IMR-90 (cell line): ENCODE measurements at places on chromosomes 4 and X. TPM values are rescaled to one million over a fixed set of nuclear protein-coding genes. Genes with fewer than 3 reads are reported as not detected.
A peak's percentile ranks its signal among the peaks of the same experiment; 100 is the strongest.

Gene STATH
- total RNA-seq = not detected in 2 replicates

- DNase-seq = no peak
These were observed 32.3 kb downstream of the AFF1 start for GRCh38 chr4:86967073-86967472.

- DNase-seq = no peak
These were observed 181.2 kb downstream of the AFF2 start for GRCh38 chrX:148681605-148682004.

DNA sequence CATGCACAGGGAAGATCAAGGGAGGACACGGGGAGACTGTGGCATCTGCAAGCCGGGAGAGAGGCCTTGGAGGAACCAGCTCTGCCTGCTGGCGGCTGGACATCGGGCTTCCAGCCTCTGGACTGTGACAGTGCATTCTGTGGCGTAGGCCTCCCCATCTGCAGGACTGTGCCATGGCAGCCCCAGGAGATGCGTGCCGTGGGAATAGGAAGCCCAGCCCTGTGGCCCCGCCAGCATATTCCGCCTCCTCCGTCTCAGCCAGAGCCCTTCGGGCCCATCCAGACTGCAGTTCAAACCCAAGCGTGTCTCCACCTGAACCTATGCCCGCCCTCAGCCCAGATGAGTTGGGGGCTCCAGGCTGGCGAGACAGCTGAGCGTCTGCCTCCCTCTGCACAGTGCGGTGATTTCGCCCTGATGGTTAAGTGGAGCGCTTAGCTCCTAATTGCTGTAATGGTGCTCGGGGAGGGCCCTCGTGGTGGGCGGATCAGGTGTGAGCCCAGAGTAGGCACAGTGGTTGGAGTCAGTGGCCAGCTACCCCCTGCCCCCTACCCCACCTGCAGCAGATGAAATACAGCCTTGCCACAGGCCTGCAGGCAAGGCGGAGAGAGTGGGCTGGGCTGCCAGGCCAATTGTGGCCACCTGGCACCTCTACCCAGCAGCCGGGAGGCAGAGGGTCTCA lies 133.9 kb downstream of the HMX1 start:
- no peak for DNase-seq

DNA sequence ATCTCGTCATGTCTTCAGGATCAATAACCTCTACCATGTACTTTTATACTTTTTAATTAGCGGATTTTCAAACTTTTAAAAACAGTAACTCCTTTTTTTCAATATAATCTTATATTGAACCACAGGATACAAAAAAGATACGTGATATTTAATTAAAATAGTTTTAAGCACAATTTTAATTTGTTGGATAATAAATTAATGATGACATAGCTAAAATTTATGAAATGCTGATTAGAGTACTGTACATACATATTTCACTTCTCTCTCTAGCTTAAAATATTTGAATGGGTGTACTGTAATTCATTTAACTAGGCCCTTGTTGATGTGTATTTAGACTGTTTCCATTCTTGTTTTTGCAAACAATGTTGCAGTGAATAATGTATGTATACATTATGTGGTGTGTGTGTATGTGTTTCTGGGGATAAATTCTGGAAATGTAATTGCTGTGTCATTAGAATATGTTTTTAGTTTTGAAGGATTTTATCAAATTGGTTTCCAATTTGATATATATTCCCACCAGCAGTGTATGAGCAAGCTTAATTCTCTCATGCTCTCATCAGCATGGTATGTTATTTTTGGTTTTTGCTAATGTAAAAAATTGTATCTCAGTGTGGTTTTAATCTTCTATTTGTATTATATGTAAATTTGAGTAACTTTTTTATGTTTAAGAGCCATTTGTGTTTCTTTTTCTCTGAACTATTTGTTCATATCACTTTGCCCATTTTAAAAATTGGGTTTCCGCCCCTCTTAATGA lies 66.4 kb downstream of the CDKL5 start:
- DNase-seq = peak; percentile 21

GRCh38 chr4:133058701-133059100 lies 90.4 kb upstream of the PCDH10 start:
- DNase-seq = no peak
